AG20443 (cell line): ENCODE measurements at places on chromosomes 4 and X.

- no peak for DNase-seq
These were observed 768.8 kb downstream of the STPG2 start for GRCh38 chr4:97374526-97374925.

DNA sequence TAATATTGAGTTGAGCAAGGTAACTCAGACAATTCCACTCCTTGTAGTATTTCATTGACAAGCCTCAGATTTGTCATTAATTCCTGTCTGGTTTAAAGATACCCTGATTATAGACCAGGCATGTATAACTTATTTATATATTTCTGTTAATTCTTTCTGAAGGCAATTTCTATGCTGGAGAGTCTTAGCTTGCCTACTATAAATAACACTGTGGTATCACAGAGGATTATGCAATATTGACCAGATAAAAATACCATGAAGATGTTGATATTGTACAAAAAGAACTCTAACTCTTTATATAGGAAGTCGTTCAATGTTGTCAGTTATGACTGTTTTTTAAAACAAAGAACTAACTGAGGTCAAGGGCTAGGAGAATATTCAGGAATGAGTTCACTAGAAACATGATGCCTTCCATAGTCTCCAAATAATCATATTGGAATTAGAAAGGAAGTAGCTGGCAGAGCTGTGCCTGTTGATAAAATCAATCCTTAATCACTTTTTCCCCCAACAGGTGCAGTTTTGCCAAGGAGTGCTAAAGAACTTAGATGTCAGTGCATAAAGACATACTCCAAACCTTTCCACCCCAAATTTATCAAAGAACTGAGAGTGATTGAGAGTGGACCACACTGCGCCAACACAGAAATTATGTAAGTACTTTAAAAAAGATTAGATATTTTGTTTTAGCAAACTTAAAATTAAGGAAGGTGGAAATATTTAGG lies 821 bp downstream of the CXCL8 start:
- DNase-seq = no peak

DNA sequence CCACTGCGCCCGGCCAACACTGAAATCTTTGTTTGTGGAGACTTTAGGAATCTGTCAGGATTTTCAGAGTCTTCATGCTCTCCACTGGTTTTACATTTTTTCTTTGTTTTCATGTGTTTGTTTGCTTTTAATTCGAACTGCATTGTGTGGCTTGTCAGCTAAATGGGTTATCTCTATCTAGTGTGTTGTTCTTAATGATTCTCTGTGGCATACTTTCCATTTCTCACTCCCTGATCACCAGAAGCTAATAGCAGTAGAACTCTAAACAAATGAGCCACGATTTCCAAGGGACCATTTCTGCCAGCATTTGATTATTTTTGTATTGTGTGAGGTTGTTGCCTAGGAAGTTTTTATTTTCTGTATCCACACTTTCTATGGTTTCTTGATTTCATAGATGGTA lies 352.4 kb downstream of the CAMK2D start:
- no peak for DNase-seq

DNA sequence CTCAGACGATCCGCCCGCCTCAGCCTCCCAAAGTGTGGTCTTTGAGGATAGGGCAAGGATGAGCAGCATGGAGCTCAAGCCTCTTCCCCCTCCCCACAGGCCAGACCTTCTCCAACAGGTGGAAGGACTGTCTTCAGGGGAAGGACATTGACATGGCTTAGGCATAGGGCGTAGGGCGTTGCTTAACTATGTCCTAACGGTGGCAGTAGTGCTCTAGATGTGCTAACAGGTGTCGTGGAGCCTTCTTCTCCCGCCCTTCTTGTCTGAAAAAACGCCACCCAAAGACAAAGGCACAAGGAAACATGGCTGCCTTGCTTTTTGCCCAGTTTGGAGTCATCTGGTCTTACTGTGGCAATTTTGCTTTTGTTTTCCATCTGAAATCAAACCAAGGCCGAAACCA lies 219.8 kb downstream of the OR13H1 start:
- DNase-seq = no peak

GRCh38 chrX:129701624-129702069 lies 37.1 kb upstream of the XPNPEP2 start:
- DNase-seq = peak; percentile 60

DNA sequence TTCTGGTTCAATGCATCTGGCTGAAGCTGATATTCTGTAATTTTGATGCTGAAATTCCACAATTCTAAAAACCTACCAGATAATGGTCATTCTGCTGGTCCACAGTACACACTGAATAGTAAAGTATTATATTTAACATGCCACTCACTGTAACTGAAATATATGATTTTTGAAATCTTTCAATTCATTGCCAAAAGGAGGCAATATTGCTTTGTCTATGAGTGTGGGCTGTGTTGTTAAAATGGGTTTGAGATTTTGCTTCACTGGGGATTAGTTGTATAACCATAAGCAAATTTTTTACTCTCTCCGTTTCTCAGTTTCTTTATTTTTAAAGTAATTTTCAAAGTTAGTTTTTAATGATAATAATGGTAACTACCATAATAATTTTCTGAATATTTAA lies 1404.1 kb upstream of the IGFBP7 start:
- DNase-seq = no peak

- no peak for DNase-seq
These were observed 176.1 kb downstream of the AASDH start for GRCh38 chr4:56211202-56211601.

GRCh38 chr4:1981251-1982058 lies 27.3 kb downstream of the NELFA start:
- peak; percentile 63 for DNase-seq

DNA sequence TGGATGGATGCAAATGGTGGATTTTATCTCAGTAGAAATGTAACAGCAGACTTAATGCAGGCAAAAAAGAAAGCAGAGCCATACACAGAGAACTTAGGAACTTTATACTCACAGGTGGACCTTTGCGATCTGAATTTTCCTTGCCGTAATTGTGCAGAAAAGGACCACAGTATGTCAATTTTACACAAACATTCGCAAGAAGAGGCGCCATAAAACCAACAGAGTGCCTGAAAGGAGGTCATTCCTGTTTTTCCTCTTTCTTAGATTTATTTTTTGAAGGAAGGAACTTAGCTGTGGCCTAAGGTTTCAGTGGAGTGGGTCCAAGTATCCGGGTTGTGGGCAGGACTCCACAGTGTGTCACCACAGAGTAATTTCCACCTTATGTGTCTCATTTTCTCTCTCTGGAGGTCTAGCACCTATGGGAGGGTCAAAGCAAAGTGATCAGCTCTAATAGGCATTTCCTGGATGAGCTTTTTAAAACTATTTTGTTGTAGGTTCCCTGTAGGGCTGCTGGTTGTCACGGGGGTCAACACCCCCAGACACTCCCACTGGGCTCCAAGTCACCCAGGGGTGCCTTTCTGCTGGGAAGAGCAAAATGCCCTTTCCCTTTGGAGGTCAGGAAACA lies 24.7 kb upstream of the PBDC1 start:
- no peak for DNase-seq

DNA sequence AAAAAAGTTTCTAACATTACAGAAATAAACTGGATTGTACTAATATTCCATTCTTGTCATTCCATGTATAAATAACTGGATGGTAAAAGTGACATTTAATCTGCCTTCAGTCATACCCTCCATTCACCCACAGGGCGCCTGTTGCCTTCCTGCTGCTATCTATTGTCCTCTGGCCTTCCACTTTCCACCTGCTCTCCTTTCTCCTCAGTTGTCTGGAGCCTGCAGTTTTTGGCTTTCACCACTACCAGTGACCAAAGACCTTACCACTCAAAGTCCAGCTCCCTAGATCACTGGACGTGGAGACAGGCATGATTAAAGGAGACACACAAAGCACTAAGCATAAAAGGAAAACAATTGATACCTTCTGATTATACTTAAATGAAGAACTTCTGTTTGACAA lies 46.2 kb upstream of the NHS start:
- no peak for DNase-seq

DNA sequence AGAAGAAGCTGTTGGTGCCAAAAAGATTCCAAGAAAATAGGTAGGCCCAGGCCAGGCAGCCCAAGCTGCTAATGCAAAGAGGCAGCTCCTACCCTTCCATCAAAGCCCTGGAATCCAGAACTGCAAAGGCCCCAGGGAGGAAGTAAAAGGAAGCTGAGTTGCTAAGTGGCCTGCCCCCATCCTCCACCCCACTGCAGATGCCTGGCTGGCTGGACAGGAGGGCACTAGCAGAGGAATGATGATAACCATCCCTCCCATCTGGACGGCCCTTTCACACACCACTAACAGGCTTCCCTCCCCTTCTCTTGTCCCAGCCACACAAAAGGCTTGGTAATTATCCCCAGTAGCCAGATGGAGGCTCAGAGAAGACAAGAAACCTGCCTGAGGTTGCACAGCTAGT lies 32.4 kb upstream of the PJA1 start:
- DNase-seq = no peak

- DNase-seq = no peak
These were observed 134.4 kb upstream of the INTU start for GRCh38 chr4:127498366-127498765.

DNA sequence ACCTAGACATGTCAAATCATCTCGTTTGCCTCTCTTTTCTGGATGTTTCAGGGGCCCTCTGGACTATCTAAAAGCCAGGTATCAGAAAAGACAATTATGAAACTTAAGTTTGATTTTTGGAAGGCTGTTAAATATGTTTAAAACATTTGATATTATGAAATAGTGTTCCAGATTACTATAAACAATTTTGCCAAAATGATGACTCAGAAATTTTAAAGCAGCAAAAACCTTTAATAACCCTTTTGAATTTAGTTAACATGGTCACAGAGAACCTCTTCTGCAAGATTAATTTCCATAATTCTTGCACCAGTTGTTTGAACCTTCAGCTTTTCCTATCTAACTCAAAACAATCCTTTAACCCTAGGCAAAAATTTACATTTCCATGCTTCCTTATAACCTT lies 18.8 kb upstream of the FAM47E start:
- DNase-seq = no peak

- DNase-seq = no peak
These were observed 103.7 kb upstream of the MAML3 start for GRCh38 chr4:140257461-140258305.

- no peak for DNase-seq
These were observed 233.6 kb upstream of the GATB start for GRCh38 chr4:151994429-151994828.

- DNase-seq = peak; percentile 48
These were observed 86.1 kb downstream of the SOWAHB start for GRCh38 chr4:76811604-76812412.

GRCh38 chr4:167943872-167944505 lies 148.3 kb upstream of the ANXA10 start:
- no peak for DNase-seq
